ENCODE measurements at places on chromosomes 11 and 22.

GRCh38 chr11:60891103-60891741, 15.2 kb downstream of the PRPF19 start:
- DNase-seq = no peak

GRCh38 chr11:118033443-118033842, 43.4 kb upstream of the TMPRSS4 start:
- DNase-seq = no peak

- no peak for DNase-seq
Observed at GRCh38 chr11:44912270-44912987, 38.3 kb downstream of the TP53I11 start.

DNA sequence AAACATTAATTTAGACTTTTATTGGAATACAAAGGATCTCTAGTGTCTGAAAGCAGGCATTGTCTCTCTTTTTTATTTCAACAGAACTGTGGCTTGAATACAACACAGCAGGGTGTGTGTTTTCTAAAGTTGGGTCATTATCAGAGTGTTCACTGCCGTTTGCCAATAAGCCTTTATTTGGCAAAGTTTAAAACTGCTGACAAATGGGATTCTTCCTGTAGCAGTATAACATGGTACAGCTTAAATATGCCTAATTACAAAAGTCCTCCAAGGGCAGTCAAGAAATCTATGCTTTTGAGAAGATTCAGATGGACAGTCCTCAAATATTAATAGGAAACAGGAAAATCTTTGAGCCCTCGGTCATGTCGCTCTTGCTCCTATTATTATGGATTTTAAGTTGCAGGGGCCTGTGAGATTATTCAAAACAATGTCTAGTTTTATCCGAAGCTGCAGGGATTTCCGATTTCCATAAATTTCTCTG, 199.9 kb downstream of the MAML2 start:
- no peak for DNase-seq

GRCh38 chr11:123365955-123366354, 64.1 kb upstream of the GRAMD1B start:
- no peak for DNase-seq

GRCh38 chr11:123381149-123381548, 48.9 kb upstream of the GRAMD1B start:
- no peak for DNase-seq

DNA sequence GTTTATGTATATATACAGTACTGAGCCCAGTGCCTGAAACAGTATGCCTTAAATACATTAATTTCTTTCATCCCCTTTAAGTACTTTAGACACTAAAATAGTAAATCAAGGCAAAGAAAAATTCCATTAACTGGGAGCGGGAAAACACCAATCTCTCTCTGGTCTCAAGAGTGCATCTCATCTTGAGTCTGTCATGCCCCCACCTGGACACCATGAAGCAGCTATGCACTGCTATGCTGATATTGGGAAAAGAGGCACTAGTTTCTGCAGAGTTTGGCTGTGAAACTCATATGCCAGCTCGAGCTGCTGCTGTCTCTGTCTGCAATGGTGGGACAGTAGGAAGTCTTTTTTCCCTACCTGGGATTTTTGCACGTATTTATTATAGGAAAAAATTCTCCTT, 754.4 kb upstream of the RAG2 start:
- DNase-seq = no peak

GRCh38 chr11:120326845-120327281, 1.8 kb downstream of the TLCD5 start:
- peak; percentile 50 for DNase-seq

GRCh38 chr11:44493383-44493782, 72.1 kb upstream of the CD82 start:
- DNase-seq = no peak

GRCh38 chr22:44468973-44469372, 29.1 kb downstream of the RTL6 start:
- DNase-seq = no peak

GRCh38 chr22:42365942-42366695, 66.1 kb downstream of the NFAM1 start:
- DNase-seq = no peak

GRCh38 chr11:130834886-130835285, 81.4 kb downstream of the SNX19 start:
- DNase-seq = no peak

DNA sequence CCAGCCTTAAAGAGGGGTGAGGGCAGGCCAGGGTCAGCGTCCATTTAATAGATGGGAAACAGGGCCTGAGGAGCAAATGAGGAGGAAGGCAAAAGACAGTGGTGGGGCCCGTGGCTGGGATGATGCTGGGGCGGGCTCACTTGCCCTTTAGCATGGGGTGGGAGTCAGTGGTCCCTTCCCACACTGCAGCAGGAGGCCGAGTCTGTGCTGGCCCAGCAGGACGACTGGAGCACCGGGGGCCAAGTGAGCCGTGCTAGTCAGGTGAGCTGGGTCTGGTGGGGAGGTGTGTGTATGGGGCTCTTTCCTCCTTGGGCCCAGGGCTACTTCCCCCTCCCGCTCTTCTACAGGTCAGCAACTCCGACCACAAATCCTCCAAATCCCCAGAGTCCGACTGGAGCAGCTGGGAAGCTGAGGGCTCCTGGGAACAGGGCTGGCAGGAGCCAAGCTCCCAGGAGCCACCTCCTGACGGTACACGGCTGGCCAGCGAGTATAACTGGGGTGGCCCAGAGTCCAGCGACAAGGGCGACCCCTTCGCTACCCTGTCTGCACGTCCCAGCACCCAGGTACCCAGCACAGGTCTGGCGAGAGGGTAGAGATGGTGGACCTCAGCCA, 12.8 kb downstream of the SCYL1 start:
- DNase-seq = no peak

DNA sequence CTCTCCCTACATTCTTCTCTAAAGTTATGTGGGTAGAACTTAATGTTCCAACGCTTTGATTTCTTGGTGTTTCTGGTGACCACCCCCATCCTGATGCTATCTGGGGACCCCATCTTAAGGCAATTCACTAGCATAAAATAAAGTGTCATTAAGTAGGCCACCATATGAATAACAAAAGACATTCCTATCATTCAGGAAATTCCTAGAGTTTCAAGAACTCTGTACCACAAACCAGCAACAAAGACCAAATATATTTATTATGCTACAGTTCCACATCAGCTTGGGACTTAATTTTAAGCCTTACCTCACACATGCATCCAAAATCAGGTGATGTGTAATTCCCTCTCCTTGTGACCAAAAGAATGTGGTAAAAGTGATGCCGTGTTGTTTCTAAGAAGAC, 254.6 kb upstream of the LRRC4C start:
- DNase-seq = peak; percentile 31

DNA sequence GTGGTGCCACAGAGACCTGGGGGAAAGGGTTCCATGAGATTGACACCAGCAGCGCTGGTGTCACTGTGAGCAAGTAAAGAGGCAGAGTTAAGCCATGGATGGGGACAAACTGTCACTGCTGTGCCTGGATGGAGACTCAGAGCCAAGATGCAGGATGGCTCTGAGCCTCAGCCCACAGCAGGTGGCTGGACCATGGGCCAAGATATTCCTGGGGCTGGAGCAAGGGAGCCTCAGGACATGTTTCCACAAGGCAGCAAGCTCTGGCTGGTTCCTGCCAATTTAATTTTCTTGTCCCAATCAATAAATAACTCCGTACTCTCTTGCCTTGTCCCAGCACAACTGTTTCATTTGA, 23.0 kb downstream of the MYO18B start:
- DNase-seq = no peak

GRCh38 chr11:106482917-106483785, 405.7 kb downstream of the AASDHPPT start:
- peak; percentile 82 for DNase-seq

GRCh38 chr11:46348566-46349401, 1.5 kb downstream of the DGKZ start:
- DNase-seq = no peak

GRCh38 chr22:22683668-22684361, 39.4 kb downstream of the GGTLC2 start:
- no peak for DNase-seq
